SJSA1 (cell line): ENCODE measurements at places on chromosomes 2 and 18.

DNA sequence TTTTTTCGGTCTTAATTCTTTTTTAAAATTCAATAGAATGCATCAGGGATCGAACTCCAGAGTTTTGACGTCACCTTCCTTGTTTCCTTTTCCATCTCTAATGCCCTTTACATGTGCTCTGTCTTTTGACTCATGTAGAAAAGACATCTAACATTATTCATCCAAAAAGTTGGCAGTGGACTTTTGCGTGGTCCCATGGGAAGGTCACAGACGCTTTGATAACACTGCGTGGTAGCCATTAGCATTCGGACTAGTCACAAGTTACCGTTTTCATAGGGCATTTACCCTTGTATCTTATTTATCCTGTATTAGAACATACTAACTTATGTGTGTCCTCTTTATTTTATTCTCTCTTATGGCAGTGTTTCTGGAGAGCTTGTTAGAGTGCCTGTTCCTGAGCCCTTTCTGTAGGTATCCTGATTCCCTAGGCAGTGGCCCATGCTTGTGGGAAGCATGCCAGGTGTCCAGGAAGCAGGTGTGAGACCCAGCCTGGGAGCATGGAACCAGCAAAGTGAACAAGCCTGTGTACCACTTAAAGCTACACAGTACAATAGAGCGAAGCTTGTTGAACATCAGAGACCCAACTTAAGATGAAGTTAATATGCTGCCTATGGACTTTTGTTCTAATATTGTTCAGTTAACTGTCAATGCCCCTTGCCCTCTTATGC, 73.6 kb upstream of the RBM44 start:
- no peak for DNase-seq

- DNase-seq: no peak
Observed at GRCh38 chr2:144580521-144581161, 60.7 kb upstream of the ZEB2 start.

- DNase-seq: no peak
Observed at GRCh38 chr2:163757814-163758213, 22.0 kb upstream of the FIGN start.

DNA sequence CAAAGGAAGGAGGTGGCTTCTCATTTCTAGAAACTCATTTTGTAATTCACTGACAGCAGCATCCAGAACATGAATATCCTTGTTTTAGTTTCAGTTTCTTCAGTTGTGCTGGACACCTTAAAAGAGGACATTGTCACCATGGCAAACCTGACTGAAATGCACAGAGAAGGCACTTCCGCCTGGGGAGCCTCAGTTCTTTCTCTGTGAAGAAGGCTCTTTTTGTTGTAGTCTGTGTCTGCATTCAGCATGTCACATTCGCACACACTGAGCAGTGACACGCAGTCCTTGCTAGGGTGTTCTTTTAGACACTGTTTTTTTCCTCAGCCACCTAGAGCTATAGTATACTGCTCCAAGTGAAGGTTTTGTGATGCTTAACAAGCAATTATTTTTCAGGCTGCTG, 9.5 kb upstream of the RPRM start:
- DNase-seq: no peak

GRCh38 chr18:3667255-3668137, 217.5 kb downstream of the TGIF1 start:
- no peak for DNase-seq

GRCh38 chr2:150174971-150175421, 312.5 kb downstream of the RND3 start:
- DNase-seq: no peak
